ENCODE measurements at places on chromosomes 7 and 10.

DNA sequence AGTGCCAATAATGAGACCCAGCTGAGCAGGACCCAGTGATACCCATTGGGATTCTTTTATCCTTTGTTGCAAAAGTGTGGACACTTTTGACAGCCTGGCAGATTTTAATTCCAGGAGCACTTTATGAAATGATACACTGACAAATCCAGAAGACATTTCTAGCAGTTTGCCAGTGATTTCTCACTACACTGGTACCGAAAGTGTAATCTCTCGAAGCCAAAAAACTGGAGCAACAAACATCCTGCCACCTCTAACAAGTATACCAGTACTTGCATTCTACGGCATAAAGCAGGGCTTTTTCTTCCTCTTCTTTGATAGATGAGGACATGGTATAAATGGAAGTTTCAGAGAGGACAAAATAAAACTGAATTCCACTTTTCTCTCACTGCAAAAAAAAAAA is 28.4 kb upstream of the AKR1D1 start:
- DNase-seq, result no peak

DNA sequence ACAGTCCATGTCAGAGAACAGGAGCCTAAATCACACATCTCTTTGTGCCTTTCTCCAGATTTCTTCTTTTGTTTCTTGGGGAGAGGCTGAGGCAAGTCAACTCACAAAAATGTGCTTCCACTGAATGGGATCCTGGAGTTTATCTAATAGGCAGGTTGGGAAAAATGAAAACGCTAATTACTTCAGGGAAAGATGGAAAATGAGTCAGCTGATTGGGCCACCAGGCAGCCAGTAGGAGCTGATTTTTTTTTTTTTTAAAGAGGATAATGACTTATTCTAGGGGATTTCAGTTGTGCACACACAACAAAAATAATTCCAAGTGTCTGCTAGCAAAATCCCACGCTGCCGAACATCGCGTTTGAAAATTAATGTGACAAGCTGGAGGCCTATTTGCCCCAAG is 412.8 kb upstream of the ZMIZ1 start:
- no peak for DNase-seq

DNA sequence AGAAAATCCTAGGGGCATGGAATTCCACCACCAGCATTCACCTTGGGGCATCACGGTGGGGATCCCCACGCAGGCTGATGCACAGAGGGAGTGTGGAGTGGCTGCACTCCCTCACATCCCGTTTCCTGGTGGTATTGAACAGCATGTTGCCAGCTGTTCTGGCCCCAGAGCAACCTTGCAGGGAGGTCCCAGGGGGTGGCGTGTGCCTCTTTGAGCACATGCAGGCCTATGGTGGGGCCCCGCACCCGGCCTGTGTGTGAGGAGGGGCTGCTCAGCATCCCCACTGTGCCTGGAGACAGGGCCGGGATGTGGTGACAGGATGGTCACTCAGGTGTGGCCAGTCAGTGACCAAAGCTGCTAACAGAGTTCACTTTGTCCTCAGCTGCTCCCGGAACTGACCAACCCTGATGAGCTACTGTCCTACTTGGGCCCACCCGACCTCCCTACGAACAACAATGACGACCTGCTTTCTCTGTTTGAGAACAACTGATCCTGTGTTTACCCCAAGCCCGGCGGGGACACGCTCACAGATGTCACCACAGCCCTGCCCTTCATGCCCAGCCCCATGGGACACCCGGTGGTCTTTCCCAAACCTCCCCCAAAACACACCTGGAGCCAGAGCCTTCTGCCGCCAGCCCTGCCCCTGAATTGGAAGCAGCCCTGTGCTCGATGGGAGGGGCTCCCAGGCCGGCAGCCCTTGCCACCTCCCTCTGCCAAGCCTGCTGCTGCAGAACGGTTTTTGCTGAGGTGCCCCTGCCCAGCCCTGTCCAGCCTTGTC is 18.7 kb downstream of the ZMIZ2 start:
- no peak for DNase-seq

- DNase-seq, result peak; percentile 25
Measured at GRCh38 chr10:78316451-78316931, 282.8 kb downstream of the RPS24 start.

GRCh38 chr10:14093730-14094484 is 236.8 kb downstream of the FRMD4A start:
- peak; percentile 54 for DNase-seq

All from HCEC 1CT (cell line).